Stimulated activated CD4-positive, alpha-beta T cell treated with anti-CD3 and anti-CD28 coated beads, Interleukin-4, amount 100 ng/mL, for 24 hours (primary cell): ENCODE measurements at places on chromosomes 5 and 9.

DNA sequence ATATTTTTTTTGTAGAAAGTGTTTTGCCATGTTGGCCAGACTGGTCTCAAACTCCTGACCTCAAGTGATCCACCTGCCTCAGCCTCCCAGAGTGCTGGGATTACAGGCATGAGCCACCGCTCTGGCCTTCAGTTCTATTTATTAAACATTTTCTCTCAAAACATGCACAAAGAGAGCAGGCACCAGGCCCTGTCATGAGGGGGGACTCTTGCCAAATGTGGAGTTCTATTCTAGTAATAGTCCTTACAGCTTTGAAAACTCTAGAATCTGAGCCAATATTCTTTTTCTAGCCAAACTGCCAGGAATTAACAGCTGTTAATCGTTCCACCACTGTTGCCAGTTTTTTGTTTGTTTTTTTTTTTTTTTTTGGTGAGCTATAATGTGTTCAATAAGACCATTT lies 124.6 kb downstream of the TARS1 start:
- DNase-seq: no peak

DNA sequence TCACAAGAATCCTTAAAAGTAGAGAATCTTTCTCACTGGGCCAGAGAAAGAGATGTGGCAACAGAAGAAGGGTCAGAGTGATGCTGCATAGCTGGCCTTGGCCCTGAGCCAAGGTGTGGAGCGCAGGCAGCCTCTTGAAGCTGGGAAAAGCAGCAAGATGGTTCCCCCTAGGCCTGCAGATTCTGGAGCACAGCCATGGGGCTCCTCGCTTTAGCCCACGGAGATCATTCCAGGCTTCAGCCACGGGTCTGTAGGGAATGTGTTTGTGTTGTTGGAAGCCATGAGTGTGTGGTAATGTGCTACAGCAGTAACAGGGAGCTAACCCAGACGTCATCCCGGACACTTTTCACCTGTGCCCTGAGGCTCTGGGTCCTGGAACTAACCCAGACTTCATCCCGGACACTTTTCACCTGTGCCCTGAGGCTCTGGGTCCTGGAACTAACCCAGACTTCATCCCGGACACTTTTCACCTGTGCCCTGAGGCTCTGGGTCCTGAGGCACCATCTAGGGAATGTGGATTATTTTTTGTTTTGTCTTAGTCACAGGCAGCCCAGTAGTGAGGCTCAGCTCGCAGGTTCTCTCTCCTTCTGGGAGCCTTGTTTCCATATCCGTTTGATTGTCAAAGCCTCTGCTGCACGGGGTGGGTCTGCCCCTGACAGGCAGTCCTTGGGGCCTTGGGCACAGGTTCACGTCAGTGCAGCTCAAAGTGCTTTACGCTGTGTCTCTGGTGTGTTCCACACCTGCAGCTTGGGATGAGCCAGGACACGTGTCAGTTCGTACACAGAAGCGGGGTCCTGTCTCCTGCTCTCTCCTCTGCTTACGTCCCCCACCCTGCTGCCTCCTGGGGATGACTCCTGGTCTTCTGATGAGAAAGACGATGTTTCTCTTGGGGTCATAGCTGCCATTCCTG lies 56.3 kb upstream of the EXOC3 start:
- no peak for DNase-seq

DNA sequence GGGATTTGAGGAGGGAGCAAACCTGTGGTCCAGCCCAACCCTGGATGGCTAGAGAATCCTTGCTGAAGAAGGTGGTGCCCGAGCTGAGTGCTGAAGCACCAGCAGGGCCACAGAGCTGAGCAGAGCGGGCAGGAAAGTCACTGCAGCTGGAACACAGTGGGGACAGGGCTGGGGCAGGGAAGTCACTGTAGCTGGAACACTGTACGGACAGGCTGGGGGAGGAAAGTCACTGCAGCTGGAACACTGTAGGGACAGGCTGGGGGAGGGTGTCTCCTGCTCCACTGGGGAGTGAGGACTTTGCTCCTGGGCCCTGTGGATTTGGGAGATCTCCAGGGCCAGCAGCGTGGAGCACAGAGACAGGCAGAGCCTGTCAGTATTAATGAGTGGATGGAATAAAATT lies 9.0 kb upstream of the SUSD3 start:
- DNase-seq: no peak

GRCh38 chr5:131589510-131590348 lies 45.3 kb downstream of the RAPGEF6 start:
- DNase-seq: peak; percentile 11

DNA sequence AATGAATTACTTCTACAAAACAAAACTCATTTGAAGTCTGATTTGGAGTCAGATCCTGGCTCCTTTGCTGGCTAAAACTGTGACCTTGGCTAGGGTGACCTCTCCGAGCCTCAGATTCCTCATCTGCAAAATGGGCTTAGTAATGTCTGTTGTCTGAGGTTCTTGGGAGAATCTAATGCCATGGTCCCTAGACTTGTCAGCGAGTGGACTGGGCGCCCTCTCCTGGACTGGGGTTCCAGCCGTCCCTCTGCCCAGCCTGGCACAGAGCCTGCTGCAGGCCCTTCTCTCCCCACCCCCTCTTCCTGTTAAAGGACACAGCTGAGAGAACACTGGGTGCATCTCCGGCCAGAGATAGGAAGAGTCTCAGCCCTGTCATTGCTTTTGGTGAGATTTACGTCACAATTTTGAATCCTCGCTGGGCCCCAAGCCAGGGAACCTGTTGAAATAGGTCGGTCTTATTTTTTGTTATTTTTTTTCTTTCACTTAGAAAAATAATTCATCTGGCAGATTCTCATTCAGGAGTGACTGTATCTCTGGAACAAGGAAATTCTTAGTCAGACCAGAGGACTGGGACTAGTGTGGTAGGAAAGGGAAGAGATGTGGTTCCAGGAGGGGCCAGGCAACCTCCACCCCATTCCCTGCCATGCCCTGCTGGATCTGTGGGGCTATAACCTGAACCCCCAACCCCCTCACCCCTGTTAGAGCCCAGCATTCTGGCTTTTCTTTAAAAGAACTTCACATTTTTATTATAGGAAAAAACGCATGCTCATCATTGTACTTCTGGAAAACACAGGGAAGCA lies 48.2 kb upstream of the RPL26L1 start:
- DNase-seq: peak; percentile 6

DNA sequence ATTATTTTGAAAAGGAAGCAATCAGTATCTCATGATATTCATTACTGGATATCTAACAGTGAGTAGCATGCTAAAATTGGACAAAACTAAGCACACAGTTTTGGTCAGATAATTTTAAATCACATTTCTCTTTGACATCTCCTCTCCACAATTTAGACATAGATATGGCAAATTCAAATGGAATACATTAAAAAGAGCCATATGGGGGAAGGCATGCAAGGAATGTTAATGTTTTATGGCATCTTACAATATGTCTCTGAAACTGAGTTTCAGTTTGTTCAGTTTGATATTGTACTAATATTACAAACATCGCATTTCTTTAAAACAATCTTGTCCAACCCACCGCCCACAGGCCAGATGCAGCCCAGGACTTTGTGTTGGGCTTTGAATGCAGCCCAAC lies 151.0 kb downstream of the HTR1A start:
- no peak for DNase-seq

DNA sequence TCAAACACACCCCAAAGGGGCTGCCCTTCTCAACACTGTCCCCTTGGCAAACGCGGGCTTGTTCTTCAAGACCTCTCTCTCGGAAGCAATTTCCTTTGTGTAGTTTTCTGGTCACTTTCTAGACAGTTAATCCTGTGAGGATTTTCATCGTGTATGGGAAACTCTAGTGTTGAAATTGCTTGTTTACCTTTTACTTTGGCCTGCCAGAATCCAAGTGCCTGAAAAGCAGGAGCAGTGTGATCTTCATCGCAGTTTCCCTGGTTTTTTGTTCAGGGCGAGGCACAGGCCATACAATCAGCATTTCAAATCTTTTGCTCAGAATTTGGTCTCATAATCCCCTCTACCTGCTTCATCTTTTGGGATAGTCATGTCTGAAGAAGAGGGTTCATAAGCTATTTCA lies 115.7 kb upstream of the C9orf72 start:
- no peak for DNase-seq

GRCh38 chr5:148290271-148291195 lies 21.7 kb upstream of the SPINK7 start:
- no peak for DNase-seq

GRCh38 chr5:93805616-93806379 lies 64.4 kb upstream of the POU5F2 start:
- DNase-seq: no peak

DNA sequence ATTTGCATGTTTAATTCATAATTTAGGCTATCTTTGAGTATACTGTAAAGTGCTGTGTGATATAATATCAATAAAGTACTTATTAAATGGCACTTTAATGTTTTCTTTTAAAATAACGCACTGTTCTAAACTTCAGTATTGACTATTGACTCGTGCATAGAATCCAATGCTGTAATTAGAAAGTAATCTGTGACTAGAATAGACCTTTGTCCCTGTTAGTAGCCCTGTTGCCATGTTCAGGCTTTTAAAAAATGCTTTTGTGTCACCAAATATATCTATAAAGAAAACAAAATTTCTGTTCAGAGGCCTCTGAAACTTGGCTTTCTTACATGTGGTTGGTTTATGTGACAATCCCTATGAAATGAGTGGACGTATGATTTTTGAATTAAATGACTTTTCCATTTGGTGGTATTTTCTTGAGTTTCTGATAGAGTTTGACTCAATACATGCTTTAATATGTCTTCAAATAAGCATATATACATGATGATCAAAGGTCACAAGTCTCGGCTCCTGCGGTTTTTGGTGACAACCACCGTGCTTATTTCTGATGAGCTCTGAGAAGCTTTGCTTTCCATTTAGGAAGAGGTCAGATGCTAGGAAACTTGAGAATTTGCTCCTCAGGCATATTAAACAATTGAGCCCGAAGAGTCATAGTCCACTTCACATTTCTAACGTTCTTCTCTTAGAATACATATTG lies 174.7 kb downstream of the NR3C1 start:
- peak; percentile 35 for DNase-seq

DNA sequence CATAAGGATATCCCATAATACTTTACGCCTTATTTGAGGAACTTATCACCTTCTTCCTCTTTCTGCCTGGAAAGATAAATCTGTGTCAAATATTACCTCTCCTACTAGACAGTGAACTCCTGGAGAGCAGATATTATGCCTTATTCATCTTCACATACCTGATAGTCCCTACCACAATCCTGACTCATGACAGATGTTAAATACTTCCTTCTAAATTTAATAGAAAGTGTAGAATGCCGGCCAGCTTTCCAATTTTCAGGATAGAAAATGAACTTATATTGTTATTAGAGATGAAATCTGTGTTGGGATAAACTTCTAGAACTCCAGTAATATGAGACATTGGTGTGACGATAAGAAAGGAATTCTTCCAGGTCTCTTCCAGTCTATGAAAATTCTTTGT lies 89.0 kb downstream of the GCNT4 start:
- DNase-seq: no peak

- DNase-seq: no peak
These were observed 98.5 kb downstream of the GABBR2 start for GRCh38 chr9:98610211-98610610.
